ENCODE measurements at places on chromosomes 5 and 9.
A peak's percentile ranks its signal among the peaks of the same experiment; 100 is the strongest.

DNA sequence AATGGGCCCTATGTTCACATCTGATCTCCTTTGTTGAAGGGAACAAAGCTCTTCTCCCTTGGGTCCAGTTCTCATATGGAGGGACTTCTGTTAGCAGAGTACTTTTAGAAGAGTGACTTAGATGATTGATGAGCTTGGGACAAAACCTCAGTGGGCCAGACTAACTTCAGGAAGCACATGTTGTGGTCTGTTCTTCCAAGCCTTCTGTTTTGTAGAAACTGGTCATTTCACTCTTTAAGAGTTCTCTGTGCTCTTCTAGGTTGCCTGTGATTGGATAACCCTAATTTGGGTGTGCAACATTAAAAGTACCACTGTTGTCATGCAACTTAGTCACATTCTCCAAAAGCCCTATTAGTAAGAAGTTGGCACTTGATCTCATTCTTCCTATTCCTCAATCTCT, 183.5 kb upstream of the ACO1 start:
- DNase-seq: no peak

DNA sequence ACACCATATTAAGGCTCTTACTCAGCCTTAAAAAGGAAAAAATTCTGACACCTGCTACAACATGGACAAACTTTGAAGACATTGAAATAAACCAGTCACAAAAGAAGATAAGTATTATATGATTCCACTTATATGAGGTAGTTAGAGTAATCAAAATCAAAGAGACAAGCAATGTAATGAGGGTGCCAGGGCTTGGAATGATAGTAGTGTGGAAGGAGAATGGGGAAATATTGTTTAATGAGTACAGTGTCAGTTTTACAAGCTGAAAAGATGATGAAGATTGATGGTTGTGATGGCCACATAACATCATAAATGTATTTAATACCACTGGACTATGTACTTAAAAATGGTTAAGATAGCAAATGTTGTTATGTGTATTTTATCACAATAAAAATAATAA, 485.7 kb downstream of the SPATA31D1 start:
- DNase-seq: no peak

- no peak for DNase-seq
These were observed 17.9 kb downstream of the FRMD3 start for GRCh38 chr9:83520292-83520691.

GRCh38 chr5:100418231-100418630, 116.9 kb upstream of the FAM174A start:
- DNase-seq: no peak

DNA sequence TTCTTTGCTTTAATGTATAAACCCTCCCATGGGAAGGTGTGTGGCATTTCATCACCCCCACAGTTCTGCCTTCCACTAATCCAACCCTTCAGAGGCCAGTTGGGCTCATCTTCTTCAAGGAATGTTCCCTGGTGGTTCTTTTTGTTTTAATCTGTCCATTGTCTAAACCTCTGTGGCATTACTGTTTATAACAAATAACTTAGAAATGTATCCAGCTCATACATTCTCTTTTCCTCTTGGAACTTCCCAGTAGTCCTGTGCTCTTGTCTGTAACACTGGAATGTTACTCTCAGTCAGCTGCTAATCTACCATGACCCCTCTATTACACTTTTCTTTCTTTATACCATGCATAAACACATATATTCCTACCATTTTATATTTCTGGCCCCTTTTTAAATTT, 213.5 kb upstream of the TARS1 start:
- DNase-seq: no peak

DNA sequence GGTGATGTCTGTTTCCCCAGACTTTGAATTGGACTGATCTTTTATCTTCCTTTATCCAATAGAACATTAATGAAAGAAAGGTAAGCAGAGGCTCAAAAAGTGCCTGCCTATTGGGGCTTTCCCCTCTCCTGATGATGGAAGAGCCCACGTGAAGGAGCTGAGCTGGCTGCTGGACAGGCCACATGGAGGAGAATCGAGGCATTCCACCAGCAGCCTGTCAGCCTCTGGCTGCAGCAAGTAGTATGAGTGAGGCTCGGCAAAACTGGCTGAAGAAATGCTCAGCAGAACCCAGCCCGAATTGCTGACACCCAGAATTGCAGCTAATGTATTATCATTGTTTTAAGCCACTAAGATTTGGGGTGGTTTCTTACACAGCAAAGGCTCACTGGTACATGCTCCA, 66.5 kb upstream of the STC2 start:
- DNase-seq: no peak

GRCh38 chr5:106020894-106021293, 1649.8 kb downstream of the EFNA5 start:
- DNase-seq: no peak

DNA sequence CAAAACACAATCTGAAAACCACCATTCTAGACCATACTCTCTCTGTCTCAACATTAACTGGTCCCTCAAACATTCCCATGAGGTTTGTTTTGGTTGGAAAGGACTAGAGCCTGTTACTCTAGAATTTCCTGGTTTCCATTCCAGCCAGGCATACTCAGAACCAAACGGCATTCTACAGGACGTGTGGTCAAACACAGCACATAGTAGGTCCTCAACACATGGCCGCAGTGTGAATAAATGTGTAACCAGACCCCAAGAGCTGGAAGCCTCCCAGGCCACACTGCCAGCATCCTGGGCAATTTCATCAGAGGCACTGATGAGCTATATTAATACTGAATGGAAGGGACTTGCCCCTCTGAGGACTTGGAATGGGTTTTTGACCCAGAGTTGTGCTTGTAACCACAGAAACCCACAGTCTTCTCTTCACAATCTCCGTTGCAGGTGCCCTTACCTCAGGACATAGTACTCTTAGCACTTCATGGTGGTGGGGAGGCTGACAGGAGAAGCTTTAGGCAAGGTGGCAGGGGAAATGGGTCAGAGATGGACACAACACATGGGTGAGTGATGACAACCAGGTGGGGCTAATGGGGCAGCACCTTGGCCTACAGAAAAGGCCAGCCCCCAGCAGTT, 66.0 kb downstream of the ZNF366 start:
- DNase-seq: no peak

DNA sequence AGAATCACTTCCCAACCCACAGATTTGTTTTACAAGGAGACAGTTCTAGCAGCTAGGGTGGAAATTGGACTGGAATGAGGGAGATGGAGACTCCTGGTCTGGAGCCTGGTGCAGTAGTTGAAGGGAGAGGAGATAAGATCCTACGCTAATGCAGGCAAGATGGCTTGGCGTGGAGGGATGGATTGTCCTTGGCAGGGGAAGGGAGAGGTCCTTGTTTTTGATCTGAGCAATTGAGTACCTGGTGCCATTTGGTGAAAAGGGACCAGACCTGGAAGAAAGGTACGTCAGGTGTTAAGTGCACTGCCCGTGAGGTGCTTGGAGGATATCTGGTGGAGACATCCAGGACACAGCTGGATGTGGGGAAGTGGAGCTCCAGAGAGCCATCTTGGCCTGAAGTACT, 35.7 kb downstream of the ANGPTL2 start:
- DNase-seq: no peak

- DNase-seq: no peak
These were observed 273.2 kb downstream of the MAST4 start for GRCh38 chr5:66869347-66869746.

GRCh38 chr9:68431307-68431706, 74.9 kb downstream of the PGM5 start:
- DNase-seq: no peak

DNA sequence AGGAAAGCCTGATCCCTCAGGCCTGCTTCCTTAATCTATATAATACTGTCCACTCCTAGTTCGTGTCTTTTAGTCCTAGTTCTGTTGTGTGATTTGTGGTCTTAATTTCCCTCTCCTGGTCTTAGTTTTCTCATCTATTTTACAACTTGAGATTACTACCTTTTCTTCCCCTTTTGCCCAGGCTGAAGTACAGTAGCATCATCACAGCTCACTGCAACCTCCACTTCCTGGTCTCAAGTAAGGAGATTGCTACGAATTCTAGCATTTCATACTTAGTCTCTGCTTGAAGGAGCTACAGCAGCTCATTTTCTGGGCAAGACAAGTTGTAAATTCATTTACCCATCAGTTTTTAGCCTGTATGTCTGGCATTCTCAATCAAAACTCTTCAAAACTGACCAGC, 5.5 kb downstream of the TRIM32 start:
- DNase-seq: no peak

- DNase-seq: no peak
These were observed 27.8 kb downstream of the BNIP1 start for GRCh38 chr5:173172166-173172565.

GRCh38 chr5:95620870-95621838, 1.3 kb downstream of the GPR150 start:
- DNase-seq: peak; percentile 46

DNA sequence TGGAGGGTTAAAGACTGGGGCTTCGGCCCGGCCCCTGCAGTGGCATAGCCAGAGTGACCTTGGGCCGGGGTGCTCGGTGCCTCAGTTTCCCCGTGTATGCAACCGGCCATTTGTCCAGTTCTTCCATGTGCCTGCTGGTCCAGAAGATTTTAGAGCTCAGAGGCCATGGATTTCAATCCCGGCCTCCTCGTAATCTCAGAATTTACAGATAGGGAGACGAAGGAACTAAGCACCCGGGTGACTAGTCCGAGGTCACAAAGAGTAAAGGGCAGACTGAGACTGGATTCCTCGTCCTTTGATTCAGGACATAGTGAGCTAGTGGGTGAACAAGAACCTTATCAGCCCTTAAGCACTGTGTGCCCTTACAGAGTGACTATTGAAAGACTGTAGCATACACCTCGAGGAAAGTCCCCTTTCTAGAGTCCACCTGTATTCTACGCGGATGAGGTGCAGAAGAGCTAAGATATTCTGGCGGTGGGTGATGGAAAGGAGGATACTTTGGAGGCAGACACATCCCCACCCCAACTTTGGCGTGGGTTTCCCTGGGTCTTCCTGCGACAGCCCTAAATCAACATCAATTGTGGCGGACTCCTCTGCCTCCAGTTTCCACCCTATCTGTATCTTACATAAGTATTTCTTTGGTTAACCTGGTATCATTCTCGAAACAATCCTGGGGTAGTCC, 597 bp downstream of the SLC31A1 start:
- DNase-seq: no peak

- no peak for DNase-seq
These were observed 17.7 kb downstream of the S1PR3 start for GRCh38 chr9:89008744-89009545.

- no peak for DNase-seq
These were observed 47.4 kb upstream of the AFAP1L1 start for GRCh38 chr5:149224282-149224681.

DNA sequence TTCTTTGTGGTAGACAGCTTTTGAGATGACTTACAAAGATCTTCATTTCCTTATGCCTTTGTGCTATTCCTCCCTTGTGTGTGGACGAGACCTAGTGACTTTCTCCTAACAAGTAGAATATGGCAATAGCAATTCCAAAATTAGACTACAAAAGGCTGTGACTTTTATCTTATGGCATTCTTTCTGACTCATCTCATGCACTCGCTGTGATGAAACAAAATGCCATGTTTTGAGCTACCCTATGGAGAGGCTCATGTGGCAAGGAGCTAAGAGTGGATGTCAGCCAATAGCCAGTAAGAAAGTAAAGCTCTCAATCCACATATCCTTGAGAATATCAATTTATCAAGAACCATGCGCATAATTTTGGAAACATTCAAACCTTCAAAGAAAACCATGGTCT, 380.5 kb upstream of the SMC2 start:
- no peak for DNase-seq

DNA sequence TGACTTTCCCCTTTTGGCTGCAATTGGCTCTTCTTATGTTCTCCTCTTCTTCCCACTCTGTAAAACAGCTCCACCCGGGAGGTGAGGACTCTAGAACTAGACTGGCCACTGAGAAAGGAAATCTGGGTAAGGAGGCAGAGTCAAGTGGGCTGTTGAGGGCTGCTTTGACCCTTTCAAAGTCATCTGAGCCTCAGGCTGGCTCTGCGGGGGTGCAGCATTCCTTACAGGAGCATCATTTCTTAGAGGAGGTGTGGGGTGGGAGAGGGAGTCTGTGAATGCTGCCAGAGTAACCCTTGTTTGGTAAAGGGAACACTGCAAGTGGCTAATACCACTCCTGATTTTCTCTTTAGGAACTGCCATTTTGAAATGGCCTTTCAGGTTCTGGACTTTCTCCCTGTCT, 377.7 kb upstream of the SMARCA2 start:
- DNase-seq: no peak

- no peak for DNase-seq
These were observed 156.3 kb upstream of the IER5L start for GRCh38 chr9:129334105-129334935.

GRCh38 chr5:114192108-114192507, 169.8 kb upstream of the KCNN2 start:
- DNase-seq: no peak

DNA sequence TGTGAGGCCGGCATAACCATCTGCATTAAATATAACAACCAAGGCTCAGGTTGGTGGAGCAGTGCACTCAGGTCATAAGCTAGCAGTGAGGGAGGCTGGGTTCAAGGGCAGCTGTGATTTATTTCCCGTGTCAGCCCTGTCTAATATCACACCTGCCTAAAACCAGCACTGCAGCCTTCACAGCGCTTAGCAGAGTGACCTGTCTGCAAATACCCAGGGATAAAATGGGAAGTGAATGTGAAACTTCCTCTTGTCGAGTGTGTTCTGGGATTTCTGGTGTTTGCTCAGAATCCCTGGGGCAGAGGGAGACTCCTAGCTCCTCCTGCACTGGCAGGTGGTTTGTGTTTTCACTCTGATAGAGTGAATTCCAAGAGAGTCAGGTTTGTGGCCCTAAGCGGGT, 57.5 kb downstream of the ZNF510 start:
- DNase-seq: no peak

DNA sequence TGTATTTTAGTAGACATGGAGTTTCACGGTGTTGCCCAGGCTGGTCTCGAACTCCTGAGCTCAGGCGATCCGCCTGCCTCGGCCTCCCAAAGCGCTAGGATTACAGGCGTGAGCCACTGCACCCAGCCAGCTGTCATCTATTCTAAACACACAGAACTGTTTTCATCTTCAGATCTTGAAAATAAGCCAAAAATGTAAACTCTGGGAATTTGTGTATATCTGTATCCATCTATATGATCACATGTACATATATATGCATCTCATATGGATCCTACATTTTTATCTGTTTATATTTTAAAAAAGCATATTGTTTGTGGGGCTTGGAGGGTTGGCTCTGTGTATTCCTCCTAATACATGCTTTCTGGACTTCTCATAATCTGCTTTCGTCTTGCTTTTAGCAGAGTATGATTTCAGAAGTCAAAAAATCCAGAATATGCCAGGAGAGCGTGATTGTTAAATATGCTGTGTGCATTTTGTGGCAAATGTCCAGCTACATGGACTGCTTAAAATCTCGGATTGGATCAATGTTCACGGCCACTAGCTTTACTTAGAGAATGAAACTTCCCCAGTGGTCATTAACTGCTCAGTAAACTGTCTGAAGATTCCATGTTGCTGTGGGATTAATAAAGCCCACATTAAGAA, 274.4 kb upstream of the IRX1 start:
- no peak for DNase-seq

- DNase-seq: no peak
These were observed 11.1 kb downstream of the FPGS start for GRCh38 chr9:127813686-127814226.

- no peak for DNase-seq
These were observed 8.1 kb downstream of the SLC12A7 start for GRCh38 chr5:1103505-1104326.

Measured in stimulated activated CD4-positive, alpha-beta T cell treated with anti-CD3 and anti-CD28 coated beads, TNF-alpha, amount 100 ng/mL, for 24 hours (primary cell).